H1 (cell line): ENCODE measurements at places on chromosomes 7 and 10.

DNA sequence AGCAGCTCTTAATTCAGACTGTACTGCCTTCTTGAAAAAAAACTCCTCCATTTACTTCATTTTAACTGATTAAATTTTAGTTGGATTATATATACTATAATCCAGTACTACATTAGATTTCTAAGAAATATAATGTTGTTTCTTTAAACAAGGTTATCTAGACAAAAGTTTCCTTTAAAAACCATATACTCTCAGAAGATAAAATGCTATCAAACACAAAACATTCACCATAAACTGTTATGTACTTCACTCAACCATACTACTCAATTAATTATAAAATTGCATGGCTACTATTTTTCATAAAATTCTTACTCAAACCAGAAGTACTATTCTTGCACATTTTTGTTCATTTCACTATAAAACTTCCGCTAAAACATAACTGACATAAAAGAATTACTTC is 12.7 kb downstream of the GPR22 start:
- H3K27ac ChIP-seq, result no peak overlapping the region
- H3K4me1 ChIP-seq, result no peaks in the 10 kb centered on the region
- H3K27me3 ChIP-seq, result no peaks in the 10 kb centered on the region
- no peak overlapping the region for H3K4me3 ChIP-seq
- H3K36me3 ChIP-seq, result no peaks in the 10 kb centered on the region

DNA sequence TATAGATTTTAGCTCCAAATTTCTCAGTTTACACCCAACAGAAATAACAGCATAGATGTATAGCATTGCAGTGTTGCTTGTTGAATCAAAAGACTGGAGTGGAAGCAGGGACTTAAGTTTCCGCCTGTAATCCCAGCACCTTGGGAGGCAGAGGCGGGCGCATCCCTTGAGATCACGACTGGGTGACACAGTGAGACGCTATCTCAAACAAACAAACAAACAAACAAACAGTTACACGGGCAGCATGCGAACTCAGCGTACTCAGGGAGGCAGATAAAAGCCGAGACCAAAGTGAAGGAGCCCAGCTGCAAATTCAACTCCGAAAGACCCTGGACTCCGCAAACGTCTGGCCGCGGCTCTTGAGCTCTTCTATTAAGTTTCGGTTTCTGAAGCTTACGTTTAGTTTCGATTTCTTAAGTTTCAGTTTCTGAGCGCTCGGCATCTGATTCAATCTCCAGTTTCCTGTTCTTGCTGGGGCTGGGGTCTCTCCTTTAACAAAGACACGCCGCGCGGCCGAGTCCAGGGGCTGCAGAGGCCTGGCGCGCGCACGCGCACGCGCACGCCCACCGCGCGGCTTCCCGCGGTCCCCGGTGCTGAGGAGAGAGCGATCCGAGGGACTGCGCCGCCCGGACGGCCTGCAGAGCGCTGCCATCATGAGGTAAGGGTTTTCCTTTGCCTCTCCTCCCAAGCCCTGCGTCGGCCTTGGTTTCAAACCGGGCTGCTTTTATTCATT is at the start of gene IFIT5:
Gene IFIT5, plus strand, starts transcription at position 423 of the 733 bp plus-strand sequence. Its CDS starts 231 bp downstream, at position 654.
- DNase-seq, result no peak
- peak within 1 kb of the TSS; percentile 81 for H3K4me3 ChIP-seq
- H3K27me3 ChIP-seq, result no peaks in the 10 kb centered on the region
- no peaks in the 10 kb centered on the region; the same call in none of the 2 replicates for H3K4me1 ChIP-seq
- H3K27ac ChIP-seq, result no peak within 1 kb of the TSS

GRCh38 chr7:108347616-108348015 is 108.6 kb downstream of the NRCAM start:
- peak; percentile 76 for DNase-seq
- H3K36me3 ChIP-seq, result no peaks in the 10 kb centered on the region
- no peaks in the 10 kb centered on the region for H3K27me3 ChIP-seq

DNA sequence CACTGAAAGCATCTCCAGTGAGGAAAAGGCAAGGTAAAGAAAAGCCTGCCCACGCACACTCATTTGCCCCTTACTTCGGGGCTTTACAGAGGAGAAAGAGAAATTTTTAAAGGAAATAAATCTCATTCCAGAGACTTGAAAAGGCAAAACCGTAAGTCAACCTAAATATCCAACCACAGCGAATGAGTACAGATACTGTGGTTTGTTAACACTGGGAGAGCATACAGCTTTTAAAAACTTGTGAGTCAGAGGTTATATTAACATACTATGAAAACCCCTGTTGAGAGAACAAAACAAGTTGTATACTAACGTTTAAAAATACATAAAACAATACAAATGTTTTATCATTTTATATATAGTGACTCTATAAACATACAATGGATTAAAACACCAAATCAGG is 28.6 kb upstream of the ST7 start:
- H3K27me3 ChIP-seq, result no peaks in the 10 kb centered on the region
- H3K36me3 ChIP-seq, result no peaks in the 10 kb centered on the region
- no peak overlapping the region for H3K4me3 ChIP-seq
- no peaks in the 10 kb centered on the region for H3K4me1 ChIP-seq

DNA sequence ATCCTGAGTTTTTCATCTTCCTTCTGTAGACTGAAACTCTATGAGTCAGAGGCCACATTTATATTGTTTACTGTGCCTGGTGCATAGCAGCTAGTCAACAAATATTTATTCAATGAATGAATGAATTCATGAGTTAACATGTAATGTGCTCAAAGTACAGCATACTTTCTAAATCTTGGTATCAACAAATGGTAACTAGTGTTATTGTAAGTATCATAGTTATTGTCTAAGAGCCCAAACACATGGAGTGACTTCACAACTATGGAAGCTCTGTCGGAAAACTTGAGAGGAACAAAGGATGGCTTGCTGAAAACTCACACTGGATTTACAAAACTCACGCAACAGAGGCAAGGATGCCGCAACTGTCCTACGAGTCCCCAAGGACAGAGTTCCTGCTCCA is 35.9 kb downstream of the DENND2A start:
- H3K36me3 ChIP-seq, result no peaks in the 10 kb centered on the region; the same call in 1 of the 2 replicates
- H3K4me3 ChIP-seq, result no peak overlapping the region
- no peaks in the 10 kb centered on the region for H3K27me3 ChIP-seq
- H3K27ac ChIP-seq, result no peak overlapping the region
- H3K4me1 ChIP-seq, result no peaks in the 10 kb centered on the region
- no peak for DNase-seq

DNA sequence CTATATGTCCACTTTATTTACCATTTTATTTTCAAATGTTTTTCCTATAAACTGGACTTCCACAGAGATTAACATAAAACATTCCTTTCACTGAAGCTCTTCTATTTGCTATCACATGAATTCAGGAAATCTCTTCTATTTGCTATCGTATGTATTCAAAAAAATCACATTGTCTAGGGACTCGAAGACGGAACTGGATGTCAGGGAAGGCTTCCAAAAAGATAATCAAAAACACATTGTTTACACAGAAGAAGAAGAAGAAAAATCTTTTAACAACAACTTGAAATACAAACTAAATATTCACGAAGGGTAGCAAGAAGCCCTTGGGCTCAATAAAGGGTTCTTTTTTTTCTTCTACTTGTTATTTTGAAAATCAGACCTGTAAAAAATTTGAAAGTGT is 426.1 kb upstream of the LRRN3 start:
- no peak for DNase-seq
- no peak overlapping the region for H3K27ac ChIP-seq
- H3K4me3 ChIP-seq, result no peak overlapping the region
- no peaks in the 10 kb centered on the region for H3K27me3 ChIP-seq

GRCh38 chr10:86657396-86658011 is 3.2 kb downstream of the OPN4 start:
- no peak overlapping the region for H3K27ac ChIP-seq
- no peaks in the 10 kb centered on the region for H3K27me3 ChIP-seq
- no peaks in the 10 kb centered on the region for H3K36me3 ChIP-seq
- DNase-seq, result no peak
- H3K4me1 ChIP-seq, result peaks cover 5% of the 10 kb centered on the region; the same call in 1 of the 2 replicates

DNA sequence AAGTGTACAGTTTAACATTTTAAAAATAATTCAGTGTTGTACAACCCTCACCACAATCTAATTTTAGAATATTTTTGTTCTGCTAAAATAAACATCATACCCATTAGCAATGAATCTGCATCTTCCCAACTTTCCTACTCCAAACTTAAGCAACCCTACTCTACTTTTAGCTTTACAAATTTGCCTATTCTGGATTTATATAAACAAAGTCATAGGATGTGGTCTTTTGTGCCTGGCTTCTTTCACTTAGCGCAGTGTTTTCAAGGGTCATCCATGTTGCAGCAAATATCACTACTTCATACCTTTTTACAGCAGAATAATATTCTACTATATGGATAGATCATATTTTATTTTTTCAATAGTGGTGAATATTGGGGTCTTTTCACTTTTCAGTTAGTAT is 18.9 kb downstream of the CALML3 start:
- no peak for DNase-seq
- H3K27ac ChIP-seq, result no peak overlapping the region
- no peaks in the 10 kb centered on the region for H3K4me1 ChIP-seq
- H3K36me3 ChIP-seq, result no peaks in the 10 kb centered on the region

- no peaks in the 10 kb centered on the region for H3K4me1 ChIP-seq
- no peak overlapping the region for H3K4me3 ChIP-seq
- no peaks in the 10 kb centered on the region for H3K27me3 ChIP-seq
- DNase-seq, result no peak
- H3K27ac ChIP-seq, result no peak overlapping the region
Observed at GRCh38 chr10:36574207-36574606, 551.2 kb upstream of the ANKRD30A start.

DNA sequence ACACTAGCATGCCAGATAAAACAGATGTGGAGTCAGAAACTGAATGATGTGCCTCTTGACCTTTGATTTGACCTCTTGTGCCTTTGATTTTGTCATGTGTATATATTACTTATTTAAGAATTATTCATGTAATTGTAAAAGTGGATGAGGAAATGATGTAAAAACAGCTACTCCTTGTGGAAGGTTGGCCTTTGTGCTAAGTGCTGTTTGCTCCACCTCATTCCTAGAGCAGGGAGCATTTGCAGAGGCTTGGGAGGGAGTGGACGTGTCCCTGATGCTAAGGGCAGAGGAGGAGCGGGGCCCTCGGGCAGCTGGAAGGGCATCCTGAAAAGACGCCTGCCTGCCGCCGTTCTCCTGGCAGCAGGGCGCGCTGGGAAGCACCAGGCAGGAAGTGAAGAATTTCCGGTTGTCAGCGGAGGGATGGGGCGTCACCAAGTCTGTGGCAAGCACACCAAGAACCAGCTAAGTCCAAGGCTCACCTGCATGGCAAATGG is 197.6 kb upstream of the ZNF32 start:
- H3K36me3 ChIP-seq, result no peaks in the 10 kb centered on the region
- DNase-seq, result no peak
- no peak overlapping the region for H3K27ac ChIP-seq
- H3K4me1 ChIP-seq, result no peaks in the 10 kb centered on the region
- H3K4me3 ChIP-seq, result no peak overlapping the region

GRCh38 chr10:5123886-5124285 is 29.7 kb downstream of the AKR1C3 start:
- H3K36me3 ChIP-seq, result no peaks in the 10 kb centered on the region
- H3K27ac ChIP-seq, result no peak overlapping the region
- H3K4me3 ChIP-seq, result no peak overlapping the region
- H3K4me1 ChIP-seq, result no peaks in the 10 kb centered on the region

GRCh38 chr7:133958822-133959221 is 168.3 kb upstream of the LRGUK start:
- DNase-seq, result no peak
- no peaks in the 10 kb centered on the region for H3K27me3 ChIP-seq
- no peaks in the 10 kb centered on the region for H3K4me1 ChIP-seq
- H3K27ac ChIP-seq, result no peak overlapping the region

DNA sequence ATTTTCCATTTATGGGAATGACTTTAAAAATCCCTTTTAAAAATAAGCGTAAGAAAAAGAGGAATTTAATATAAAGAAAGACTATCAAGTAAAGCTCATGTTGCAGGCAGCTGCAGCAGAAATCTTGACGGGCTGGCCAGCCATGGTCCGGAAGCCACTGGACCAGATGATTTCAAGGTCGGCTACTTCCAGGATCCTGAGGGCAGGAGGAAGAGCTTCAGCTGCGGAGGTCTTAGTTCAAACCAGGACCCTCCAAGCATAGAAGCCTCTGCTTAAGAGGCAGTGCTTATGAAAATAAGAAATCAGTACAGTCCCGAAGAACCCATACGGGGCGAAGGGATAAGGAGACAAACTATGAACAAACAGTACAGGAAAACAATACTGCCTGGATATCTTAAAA is 220.2 kb upstream of the CELF2 start:
- no peak overlapping the region for H3K27ac ChIP-seq
- no peaks in the 10 kb centered on the region for H3K27me3 ChIP-seq
- DNase-seq, result no peak

DNA sequence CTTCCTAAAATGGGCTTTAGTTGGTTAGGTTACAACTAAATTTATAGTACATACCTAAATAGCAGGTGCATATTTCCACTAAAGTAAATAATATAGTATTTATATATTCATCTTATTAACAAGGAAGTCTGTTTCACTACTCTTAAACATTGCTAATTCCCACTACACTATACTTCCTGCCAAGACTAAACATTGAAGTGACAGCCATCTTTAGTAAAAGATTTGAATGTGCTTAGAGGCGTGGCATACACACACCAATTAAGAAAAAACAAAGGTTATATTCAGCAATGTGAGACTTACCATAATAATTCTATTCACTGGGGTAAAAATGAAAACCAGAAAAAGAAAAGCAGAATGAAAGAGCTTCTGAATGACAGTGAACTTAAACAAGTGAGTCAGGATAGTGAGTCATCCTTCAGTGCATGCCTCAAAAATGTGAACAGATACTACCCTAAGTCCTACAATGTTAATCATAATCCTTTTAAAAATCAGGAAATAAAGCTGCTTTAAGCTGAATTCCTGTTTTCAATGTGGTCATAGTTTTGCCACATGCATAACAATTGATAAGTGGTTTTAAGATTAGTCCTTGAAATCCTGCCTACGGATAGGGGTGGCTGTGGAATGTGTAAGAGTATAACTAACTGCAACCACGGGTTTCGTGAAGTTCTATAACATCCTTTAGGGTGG is 59.4 kb downstream of the USP6NL start:
- H3K4me3 ChIP-seq, result no peak overlapping the region
- no peak overlapping the region for H3K27ac ChIP-seq
- no peaks in the 10 kb centered on the region for H3K27me3 ChIP-seq
- no peaks in the 10 kb centered on the region for H3K36me3 ChIP-seq
- no peak for DNase-seq
- peaks cover 2% of the 10 kb centered on the region; the same call in 1 of the 2 replicates for H3K4me1 ChIP-seq
